ENCODE measurements at places on chromosomes 13 and 19.
A peak's percentile ranks its signal among the peaks of the same experiment; 100 is the strongest.

- DNase-seq: no peak
Observed at GRCh38 chr19:42124386-42124901, 7.8 kb downstream of the POU2F2 start.

- no peak for DNase-seq
Observed at GRCh38 chr13:30142486-30143211, 164.7 kb downstream of the KATNAL1 start.

GRCh38 chr13:112760435-112760834 is 70.6 kb downstream of the ATP11A start:
- no peak for DNase-seq

DNA sequence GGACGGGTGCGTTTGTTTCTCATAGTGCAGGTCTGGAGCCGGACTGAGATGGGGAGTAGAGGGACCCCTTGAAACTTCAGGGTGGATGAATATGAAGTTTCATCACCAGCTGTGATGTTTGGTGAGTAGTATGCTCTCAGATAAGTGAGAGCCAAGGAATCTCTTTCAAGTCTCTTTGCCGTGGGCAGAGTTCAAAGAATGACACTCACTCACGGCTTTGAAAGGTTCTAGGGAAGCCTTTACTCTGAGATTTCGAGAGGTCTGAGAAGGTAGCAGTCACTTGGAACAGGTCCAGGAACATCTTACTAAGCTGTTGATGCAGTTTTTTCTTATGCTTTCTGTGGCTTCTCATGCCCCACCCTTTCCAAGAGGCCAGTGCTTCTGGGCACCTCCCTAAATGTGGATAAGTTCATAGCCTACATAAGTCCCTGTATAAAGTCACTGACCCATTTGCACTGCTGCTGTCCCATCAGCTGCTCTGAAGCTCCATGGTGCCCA is at the start of gene IGFL2:
Gene IGFL2, plus strand, starts transcription at position 448 of the 498 bp plus-strand sequence. Its CDS starts 41 bp downstream, at position 489.
- DNase-seq: peak; percentile 17

DNA sequence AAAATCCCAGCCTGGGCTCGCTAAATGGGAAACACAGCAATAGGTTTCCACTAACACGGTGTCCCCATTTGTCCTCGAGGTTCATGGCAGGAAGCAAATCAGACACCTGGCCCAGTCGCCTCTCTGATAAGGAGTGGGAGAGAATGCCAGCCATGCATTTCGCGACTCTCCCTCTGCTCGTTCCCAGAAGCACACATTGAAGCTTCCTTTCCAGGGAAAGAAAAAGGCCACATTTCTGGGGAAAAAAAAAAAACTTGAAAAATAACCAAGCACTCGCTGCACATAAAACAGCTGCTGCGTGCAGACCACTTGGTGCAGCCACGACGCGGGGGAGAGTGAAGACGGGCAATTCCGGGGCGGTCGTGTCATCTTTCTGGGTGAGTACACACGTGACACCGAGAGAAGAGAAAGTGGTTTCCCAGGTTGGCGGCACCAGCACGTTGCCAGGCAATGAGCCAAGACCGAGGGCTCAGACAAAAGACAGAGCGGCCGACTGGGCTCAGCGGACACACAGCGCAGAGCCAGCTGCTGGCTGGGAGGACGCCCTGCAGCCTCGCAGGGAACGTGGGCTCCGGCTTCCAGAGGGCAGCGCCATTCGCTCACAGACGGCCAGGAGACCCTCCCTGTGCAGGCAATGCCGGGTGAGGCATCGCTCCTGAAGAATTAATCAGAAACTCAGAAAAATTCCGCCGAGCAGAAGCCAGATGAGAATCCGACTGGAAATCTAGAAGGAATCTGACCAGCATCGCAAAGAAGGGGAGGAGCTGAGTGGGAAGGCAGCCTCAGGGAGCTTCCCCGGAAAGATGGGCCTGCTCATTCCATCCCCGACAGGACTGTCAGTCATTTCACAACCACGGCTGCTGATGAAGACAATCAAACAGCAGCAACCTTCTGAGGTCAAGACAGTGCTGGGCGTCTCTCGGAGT is 83.2 kb upstream of the IRS2 start:
- DNase-seq: peak; percentile 5

DNA sequence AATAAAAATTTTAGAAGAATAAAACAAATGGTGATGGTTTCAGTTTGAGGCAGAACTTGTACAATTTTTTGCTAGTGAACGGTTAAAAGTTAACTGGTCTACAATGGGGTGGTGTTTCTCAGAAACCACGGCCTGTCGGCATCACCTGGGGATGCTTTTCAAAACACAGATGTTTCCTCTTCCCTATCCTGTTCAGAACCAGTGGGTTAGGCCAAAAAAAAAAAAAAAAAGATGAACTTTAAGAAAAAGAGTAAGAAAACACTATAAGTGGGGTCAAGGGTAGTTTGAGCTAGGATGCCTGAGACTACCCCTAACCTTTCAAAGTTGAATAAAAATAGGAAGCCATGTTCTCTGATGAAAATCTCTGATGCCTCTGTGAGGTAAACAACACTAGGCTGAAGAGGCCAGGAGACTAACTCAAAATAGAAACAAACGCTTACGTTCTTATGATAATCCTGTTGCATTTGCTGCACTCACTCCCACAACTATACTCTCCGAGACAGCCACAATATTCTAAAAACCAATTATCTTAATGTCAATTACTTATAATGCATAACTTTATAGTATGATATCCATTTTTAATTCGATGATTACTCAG is 3.3 kb downstream of the MTIF3 start:
- DNase-seq: no peak

DNA sequence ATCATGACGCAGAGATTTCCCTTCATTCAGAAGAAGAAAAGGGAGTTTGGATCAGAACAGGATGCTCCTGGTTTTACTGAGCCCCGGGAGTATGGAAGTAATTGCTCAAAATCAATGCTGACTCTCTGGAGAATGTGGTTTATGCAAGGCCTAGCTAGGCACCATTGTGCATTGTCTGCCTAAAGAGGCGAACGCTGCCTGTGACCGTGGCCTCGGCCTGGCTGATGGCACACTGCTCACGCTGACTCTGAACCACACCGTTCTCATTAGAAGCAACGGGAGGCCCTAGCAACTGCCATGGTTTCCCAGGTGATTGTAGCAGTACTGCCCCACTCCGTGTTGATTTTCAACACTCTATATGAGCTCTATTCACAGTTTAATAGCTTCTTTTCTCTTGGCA is 41.7 kb upstream of the UBL3 start:
- no peak for DNase-seq

DNA sequence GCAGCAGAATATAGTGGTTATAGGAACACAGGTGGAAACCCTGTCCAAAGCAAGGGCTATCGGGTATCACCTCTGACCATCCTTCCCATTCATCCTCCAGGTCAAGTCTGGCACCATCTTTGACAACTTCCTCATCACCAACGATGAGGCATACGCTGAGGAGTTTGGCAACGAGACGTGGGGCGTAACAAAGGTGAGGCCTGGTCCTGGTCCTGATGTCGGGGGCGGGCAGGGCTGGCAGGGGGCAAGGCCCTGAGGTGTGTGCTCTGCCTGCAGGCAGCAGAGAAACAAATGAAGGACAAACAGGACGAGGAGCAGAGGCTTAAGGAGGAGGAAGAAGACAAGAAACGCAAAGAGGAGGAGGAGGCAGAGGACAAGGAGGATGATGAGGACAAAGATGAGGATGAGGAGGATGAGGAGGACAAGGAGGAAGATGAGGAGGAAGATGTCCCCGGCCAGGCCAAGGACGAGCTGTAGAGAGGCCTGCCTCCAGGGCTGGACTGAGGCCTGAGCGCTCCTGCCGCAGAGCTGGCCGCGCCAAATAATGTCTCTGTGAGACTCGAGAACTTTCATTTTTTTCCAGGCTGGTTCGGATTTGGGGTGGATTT is 2.1 kb upstream of the RAD23A start:
- no peak for DNase-seq

GRCh38 chr13:110706570-110707372 is 855 bp upstream of the CARS2 start:
- DNase-seq: no peak

DNA sequence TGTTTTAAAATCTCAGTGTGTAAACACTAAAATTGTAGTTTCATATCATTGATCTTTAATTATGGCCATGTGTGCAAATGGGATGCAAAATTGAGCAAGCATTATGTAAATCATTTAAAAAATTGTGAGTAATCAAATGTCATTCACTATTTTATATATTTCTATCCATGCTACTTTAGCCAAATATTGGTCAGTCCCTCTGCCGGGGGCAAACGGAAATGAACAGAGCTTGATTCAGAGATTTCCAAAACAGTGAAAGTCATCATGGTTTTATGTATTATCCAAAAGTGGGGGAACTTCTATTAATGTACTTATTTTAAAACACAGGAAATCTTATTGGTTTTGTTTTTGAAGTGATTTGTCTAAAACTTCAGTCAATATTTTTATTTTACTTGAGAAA is 219.1 kb downstream of the IRS2 start:
- no peak for DNase-seq

DNA sequence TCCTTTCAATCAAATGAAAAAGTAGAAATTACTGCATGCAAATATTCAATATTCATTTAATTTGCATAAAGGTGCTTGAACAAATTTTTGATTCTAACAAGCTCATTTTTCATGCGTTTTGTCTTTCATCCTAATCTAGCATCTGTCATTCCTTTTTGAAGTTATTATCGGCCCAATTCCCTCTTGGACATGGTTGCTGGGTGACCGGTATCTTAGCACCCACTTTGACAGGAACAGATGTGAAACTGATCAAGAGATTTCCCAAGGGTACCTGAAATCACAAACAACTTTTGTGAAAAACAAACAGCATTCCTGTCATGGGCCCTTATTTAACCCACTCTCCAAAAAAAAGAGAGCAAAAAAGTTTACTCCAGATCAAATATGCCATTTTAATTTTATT is 13.3 kb downstream of the DACH1 start:
- DNase-seq: no peak

- DNase-seq: no peak
Observed at GRCh38 chr19:39410017-39410830, 2.2 kb upstream of the PLEKHG2 start.

DNA sequence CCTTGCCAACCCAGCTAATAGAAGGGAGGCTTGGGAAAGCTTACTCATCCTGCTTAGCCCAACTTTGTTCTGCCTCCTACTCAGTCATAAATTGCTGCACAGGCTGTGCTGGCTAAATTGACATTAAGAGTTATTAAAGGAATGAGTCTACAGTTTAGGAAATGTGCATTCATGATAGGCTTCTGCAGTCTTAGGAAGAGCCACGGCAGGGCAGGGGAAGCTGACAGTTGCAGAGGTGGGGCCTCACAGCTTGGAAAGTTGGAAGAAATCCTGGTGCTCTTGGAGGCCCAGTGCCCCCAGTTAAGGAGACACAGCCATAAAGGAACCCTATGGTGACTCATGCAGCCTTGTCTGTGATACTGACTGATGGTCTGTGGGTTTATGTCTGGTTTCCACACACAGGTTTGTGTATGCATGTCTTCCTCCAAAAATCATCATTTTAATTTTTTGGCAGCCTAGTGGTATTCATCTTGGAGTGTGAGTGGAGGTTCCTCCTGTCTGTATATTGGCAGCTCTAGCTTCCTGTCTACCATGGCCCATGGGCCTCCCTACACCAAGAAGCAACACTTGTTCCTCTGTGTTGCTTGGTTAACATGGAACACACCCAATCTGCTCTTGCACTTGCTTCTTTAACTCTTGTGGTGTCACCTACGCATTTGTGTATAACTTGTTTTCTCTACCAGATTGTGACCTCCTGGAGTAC is 135.0 kb upstream of the KL start:
- no peak for DNase-seq

GRCh38 chr19:51978882-51979281 is 7.8 kb downstream of the ZNF350 start:
- no peak for DNase-seq

GRCh38 chr13:33079960-33080359 is 63.7 kb downstream of the KL start:
- DNase-seq: no peak

GRCh38 chr19:46753420-46754155 is 7.3 kb upstream of the STRN4 start:
- DNase-seq: peak; percentile 44

GRCh38 chr19:18478545-18479311 is 40.8 kb upstream of the ISYNA1 start:
- peak; percentile 47 for DNase-seq

GRCh38 chr13:30892966-30893365 is 13.1 kb upstream of the MEDAG start:
- DNase-seq: no peak

- DNase-seq: no peak
Observed at GRCh38 chr13:26335158-26335557, 81.2 kb downstream of the CDK8 start.

DNA sequence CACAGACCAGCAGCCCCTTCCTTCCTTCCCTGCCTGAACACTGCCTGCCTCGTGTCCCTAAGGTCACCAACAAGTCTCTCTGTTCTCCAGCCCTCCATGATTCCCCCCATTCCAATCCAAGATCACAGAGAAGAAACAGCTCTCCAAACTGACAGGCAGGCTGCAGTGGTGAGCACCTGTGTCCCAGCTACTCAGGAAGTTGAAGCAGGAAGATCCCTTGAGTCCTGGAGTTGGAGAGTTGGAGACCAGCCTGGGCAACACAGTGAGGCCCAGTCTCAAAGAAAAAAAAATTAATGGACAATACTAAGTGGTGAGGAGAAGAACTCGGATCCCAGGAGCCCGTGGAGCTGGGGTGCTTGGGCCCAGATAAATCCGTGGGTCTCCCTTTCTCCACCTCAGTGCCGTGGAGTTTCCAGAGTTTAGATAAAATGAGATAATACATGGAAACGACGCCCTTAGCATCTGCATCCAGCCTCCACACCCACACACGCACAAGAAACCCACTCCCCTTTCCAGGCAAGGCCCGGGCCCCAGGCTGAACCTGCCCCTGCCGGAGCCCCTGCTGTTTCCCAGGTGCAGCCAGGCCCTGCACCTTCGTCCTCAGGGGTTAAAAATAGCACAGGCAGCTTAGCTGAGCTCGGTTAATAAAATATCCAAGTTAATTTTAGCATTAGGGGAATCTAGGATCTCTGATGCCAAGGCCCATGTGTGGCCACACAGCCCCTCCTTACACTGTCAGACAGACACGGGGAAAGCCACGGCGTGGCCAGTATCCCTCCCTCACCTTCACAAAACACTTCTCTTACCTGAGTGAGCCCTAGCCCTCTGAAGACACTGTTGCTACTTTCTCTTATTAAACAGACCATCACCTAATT is 4.7 kb downstream of the RASA3 start:
- no peak for DNase-seq

GRCh38 chr13:38735665-38736440 is 49.0 kb downstream of the FREM2 start:
- DNase-seq: no peak

- no peak for DNase-seq
Observed at GRCh38 chr19:45713141-45713540, 17.6 kb downstream of the FBXO46 start.

Data from activated T-cell treated with anti-CD3 and anti-CD28 coated beads for 24 hours (primary cell).